ENCODE measurements at places on chromosomes 5 and 9.

DNA sequence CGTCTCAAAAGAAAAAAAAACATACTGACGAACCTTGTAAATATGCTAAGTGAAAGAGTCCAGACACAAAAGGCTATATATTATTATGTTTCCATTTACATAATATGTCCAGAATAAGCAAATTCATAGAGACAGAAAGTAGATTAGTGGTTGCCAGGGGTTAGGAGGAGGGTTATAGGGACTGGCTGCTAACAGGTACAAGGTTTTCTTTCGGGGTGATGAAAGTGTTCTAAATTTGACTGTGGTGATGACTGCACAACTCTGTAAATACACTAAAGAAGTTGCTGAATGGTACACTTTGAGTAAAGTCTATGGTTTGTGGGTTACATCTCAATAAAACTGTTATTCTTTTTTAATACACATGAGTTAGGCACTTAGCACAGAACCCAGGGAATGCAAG lies 98.8 kb downstream of the MYO10 start:
- DNase-seq: no peak

- DNase-seq: peak; percentile 70
These were observed 74.3 kb upstream of the SSBP2 start for GRCh38 chr5:81825237-81825636.

- DNase-seq: no peak
These were observed 456 bp downstream of the KDM3B start for GRCh38 chr5:138352722-138353559.

- no peak for DNase-seq
These were observed 17.0 kb downstream of the UTP15 start for GRCh38 chr5:73582285-73583145.

GRCh38 chr5:160966921-160967320 lies 114.9 kb upstream of the ATP10B start:
- DNase-seq: no peak

- DNase-seq: peak; percentile 49
These were observed 60.3 kb downstream of the STX17 start for GRCh38 chr9:99966716-99967115.

DNA sequence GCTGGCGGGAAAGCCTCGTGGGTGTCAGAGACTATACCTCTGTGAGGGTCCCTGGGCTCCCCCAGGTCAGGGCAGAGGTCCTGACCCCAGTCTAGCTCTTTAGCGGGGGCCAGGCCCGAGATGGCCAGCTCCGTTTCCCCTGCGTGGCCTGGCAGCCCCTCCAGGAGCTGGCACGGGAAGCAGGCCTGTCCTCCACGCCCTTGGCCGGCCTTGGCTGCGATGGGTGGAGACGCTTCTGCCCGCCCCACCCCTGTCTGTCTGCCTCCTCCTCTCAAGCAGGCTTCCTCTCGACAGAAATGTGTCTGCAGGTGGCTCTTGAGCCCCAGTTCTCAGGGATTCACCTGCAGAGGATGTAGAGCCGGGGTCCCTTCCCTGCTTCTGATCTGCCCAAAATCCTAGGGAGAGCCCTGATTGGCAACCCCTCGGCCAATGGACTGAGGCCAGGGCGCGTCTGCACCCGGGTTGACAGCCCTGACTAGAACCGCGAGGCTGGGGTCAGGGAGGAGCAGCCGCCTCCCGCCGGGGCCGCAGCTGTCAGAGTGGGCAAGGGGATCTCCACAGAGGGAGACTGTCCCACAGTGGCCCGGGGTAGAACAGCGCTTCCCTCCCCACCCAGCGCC lies 2.6 kb upstream of the GRIN1 start:
- no peak for DNase-seq

DNA sequence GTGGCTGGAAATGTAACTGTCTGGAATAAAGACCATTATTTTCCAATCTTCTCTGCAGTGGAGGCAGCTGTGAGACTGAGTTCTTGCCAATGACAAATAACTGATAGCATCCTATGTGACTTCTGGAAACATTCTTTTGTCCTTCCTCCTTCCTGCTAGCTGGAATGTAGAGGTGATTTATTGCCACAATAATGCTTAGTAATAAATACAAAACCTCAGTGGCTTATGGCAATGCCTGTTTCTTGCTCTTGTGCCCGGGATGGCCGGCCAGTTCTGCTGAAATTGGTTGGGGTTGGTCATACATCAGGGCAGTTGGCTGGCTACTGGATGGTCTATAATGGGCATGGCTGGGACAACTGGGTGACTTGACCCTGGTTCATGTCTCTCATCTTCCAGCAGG lies 12.2 kb upstream of the TEX48 start:
- peak; percentile 30 for DNase-seq

GRCh38 chr9:90455316-90455715 lies 187.3 kb downstream of the DIRAS2 start:
- no peak for DNase-seq
